ENCODE measurements at places on chromosomes 1 and 21.
A peak's percentile ranks its signal among the peaks of the same experiment; 100 is the strongest.

DNA sequence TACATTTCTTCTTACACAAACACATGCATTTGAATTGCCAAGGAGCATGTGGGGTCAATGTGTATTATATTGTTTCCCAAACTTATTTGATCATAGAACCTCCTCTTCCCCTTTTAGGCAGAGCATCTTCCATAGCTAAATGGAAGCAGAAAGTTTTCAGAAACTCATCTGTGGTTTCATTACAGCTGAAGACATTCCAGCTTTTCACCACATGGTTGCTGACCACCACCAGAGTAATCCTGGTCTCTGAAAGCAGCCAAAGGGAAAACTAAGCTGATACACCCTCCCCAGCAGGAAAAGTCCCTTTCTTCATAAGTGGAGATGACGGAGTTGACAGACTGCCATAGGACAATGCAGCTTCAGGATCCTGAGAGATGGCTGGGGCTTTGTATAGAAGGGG, 30.2 kb upstream of the OTUD3 start:
- peak; percentile 21 for DNase-seq

GRCh38 chr1:109609881-109610280, 9.5 kb downstream of the GNAT2 start:
- DNase-seq: no peak

GRCh38 chr1:162694911-162695310, 62.6 kb downstream of the DDR2 start:
- DNase-seq: no peak

GRCh38 chr1:38208716-38209632, 162.4 kb upstream of the POU3F1 start:
- no peak for DNase-seq

- DNase-seq: no peak
Measured at GRCh38 chr1:24717887-24718650, 27.2 kb upstream of the CLIC4 start.

DNA sequence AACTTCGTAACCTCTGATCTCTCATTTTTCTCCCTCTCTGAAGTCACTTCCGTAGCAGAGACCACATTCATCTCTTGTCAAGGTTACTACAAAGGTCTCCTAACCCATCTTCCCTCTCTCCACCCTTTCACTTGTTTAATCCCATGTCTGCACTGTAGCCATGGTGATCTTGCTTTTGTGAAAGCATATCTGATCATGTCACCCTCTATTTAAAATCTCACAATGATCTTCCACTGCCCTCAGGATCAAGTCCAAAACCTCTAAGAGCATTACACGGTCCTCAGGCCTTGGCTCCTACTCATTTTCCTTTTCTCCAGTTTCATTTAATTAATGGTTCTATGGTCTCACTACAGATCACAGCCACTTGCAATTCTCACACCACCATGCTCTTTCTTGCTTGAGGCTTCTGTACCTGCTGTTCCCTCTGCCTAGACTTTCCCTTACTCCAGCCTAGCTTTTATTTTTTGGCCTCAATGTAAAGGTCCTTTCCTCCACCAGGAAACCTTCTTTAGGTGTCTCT, 12.1 kb downstream of the ARHGEF11 start:
- DNase-seq: no peak

- DNase-seq: no peak
Measured at GRCh38 chr1:245201827-245202226, 47.0 kb downstream of the KIF26B start.

- DNase-seq: no peak
Measured at GRCh38 chr1:208772891-208773290, 528.7 kb upstream of the PLXNA2 start.

DNA sequence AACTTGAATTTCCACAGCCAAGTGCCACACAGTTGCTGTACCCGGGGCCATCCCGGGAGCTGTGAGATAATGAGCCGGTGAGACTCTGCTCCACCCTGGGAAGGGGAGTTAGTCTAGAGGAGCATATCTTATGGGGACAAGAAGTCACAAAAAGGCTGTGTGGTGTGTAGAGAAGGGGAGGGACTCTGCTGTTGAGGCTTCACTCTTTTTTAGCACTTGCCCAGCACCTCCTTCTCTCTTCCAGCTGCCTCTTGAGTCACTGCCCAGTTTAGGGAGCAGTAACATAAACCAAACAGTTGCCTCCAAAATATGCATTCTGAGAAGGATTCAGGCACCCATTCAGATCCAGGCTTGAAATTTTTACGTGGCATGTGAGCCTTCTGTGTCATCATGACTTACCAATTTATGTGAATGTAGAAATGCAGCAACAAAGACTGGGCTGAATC, 744 bp upstream of the WDR26 start:
- peak; percentile 70 for DNase-seq
